ENCODE measurements at places on chromosomes 4 and X. TPM values are rescaled to one million over a fixed set of nuclear protein-coding genes. Genes with fewer than 3 reads are reported as not detected.

Gene CDX4
- total RNA-seq = not detected

Gene HPGD
- total RNA-seq = 10.0 TPM

Gene STEEP1
- 17.3 TPM for total RNA-seq

Gene ARFIP1
- 18.2 TPM for total RNA-seq

Gene CXorf51B
- not detected for total RNA-seq

Gene SHISA3
- 0.43 TPM for total RNA-seq

Gene ATP2B3
- not detected for total RNA-seq

Gene ZBTB49
- total RNA-seq = 7.3 TPM

Gene WNK3
- 0.14 TPM for total RNA-seq

Gene USP17L19
- total RNA-seq = not detected

Gene CENPVL3
- not detected for total RNA-seq

Gene NAT8L
- 0.14 TPM for total RNA-seq

Gene TCEAL1
- total RNA-seq = 5.0 TPM

Gene PCDH7
- not detected for total RNA-seq

Gene HAND2
- total RNA-seq = not detected

Gene TMEM31
- not detected for total RNA-seq

Gene PLS3
- total RNA-seq = 0.41 TPM

Gene PRDM8
- total RNA-seq = 5.4 TPM

Gene LCORL
- total RNA-seq = 11.4 TPM

Gene SPATA4
- total RNA-seq = not detected

Gene TAF7L
- total RNA-seq = not detected

Gene NPY1R
- not detected for total RNA-seq

Gene TMEM184C
- total RNA-seq = 19.3 TPM

Gene AWAT2
- total RNA-seq = not detected

Gene PHEX
- total RNA-seq = 0.14 TPM

Gene COL4A6
- not detected for total RNA-seq

Gene ZIC3
- total RNA-seq = not detected

Gene PPEF2
- total RNA-seq = 0.12 TPM

Gene PARM1
- total RNA-seq = not detected

Gene DKC1
- total RNA-seq = 55.8 TPM

Gene RPA4
- total RNA-seq = 0.96 TPM

Gene TMEM154
- 28.8 TPM for total RNA-seq

Gene SYTL4
- total RNA-seq = not detected

Gene TMPRSS11D
- not detected for total RNA-seq

Gene ABRAXAS1
- 22.6 TPM for total RNA-seq

Measured in activated naive CD4-positive, alpha-beta T cell treated with anti-CD3 and anti-CD28 coated beads, Interleukin-2, amount 10 ng/mL, durations not matched to agents 5 hours and 36 hours (primary cell).